ENCODE measurements at places on chromosomes 3 and 15.

GRCh38 chr15:50051811-50052419 lies 67.1 kb downstream of the ATP8B4 start:
- peak; percentile 94 for DNase-seq

GRCh38 chr3:49162751-49163419 lies 3.2 kb downstream of the CCDC71 start:
- no peak for DNase-seq

DNA sequence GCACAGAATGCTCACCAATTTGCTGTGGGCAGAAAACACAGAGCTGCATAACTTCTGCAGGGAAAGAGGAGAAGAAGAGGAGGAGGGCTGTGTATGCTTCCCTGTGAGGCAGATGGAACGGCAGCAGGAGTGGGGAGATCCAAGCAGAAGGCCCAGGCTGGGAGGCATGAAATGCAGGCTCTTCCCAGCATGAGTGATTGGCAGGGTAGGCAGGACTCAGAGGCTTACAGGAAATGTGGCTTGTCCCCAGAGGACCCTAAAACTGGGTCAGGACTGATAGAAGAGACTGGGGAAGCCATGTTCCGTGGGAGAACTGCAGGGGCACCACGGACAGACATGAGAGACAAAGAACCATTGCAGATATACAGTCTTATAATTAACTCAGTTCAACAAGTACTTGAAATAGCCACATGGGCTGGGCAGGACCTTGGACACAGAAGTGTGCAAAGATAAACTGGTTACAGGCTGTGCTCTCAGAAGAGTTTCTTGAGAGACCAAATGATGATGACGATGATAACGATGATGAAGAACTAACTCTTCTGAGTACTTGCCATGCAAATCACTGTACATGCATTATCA lies 286.9 kb downstream of the EPHB1 start:
- DNase-seq = no peak

- peak; percentile 68 for DNase-seq
These were observed 26.2 kb downstream of the POLR2M start for GRCh38 chr15:57732526-57733331.

DNA sequence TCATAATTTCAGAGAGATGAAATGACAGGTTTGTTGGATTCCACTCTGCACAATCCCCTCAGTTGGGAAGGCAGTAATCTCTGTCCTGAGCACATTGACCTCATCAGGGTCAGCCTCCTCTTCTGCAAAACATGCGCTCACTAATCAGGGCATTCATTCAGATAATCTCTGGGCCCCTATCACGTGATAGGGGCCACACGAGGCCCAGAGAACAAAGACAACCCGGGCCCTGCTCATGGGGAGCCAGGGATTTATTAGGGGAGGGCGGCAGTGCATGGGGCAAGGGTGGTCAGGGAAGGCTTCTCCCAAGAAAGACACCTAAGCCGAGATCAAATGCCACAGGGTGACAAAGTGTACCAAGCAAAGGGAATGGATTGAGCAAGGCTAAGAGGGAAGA lies 1.1 kb downstream of the TCTA start:
- no peak for DNase-seq

DNA sequence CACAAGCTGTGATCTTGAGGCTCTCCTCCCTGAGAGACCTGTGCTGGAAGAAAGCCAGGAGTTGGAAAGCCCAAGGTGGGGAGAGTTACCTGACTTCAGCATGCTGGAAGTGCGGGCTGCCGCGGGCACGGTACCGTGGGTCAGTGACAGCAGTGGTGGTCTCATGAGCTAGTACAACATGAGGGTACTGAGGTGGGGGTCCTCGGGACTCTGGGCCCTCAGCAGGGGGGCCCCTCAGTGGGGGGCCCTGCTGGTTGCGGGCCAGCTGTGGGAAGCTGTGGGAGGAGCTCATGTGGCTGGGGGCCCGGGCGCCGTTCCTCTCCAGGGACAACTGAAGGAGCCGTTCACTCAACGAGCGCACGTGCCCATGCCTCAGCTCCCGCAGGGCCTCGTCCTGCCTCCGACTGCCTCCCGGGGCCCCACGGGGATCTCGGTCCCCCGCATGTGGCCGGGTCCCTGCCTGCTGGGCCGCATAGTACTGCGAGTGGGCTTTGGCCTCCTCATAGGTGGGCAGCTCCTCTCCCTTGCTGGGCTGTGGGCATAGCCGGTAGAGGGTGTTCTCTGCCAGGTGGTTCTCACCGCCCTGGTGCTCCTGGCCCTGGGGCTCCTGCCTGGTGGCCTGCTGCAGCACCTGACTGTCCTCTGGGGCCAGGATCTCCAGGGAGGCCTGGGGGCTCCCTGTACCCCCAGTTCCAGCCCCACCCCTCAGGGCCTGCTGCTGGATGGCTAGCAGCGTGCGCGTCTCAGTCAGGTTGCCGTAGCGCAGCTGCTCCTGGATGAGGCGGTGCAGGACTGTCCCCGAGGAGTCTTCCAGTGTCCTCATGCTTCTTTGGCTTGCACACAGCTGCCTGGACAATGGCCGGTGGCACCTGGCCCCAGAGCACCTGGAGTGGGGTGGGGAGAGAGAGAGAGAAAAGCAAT lies 3.4 kb downstream of the AMOTL2 start:
- DNase-seq = no peak

GRCh38 chr3:180679178-180680096 lies at the start of gene CCDC39:
CCDC39 (minus strand) TSS chr3:180679489; CDS start chr3:180679380, 109 bp downstream.
- DNase-seq = peak; percentile 54

GRCh38 chr3:155673421-155673820 lies 71.5 kb downstream of the PLCH1 start:
- DNase-seq = peak; percentile 25

DNA sequence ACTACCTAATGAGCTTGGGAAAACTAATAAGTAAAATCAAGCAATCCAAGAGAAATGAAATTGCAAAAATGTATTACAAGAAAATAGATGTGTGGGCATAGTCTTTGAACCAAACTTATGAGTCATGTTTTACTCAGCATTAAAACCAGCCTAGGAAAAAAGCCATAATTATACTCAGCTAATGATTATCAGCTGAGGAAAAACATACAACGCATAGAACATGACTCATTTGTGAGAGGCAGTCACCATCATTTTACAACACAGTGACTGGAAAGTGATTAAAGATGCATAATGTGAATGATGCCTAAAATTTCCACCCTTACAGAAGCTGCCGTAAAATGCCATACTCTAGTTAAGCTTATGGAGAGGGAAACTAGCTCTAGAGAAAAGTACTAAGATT lies 238.0 kb upstream of the EOMES start:
- DNase-seq = peak; percentile 88

GRCh38 chr3:197501496-197501878 lies 54.3 kb downstream of the BDH1 start:
- peak; percentile 36 for DNase-seq

GRCh38 chr15:94186770-94187331 lies 44.5 kb upstream of the MCTP2 start:
- DNase-seq = no peak

- no peak for DNase-seq
These were observed 21.8 kb upstream of the SLC41A3 start for GRCh38 chr3:126105691-126106187.

DNA sequence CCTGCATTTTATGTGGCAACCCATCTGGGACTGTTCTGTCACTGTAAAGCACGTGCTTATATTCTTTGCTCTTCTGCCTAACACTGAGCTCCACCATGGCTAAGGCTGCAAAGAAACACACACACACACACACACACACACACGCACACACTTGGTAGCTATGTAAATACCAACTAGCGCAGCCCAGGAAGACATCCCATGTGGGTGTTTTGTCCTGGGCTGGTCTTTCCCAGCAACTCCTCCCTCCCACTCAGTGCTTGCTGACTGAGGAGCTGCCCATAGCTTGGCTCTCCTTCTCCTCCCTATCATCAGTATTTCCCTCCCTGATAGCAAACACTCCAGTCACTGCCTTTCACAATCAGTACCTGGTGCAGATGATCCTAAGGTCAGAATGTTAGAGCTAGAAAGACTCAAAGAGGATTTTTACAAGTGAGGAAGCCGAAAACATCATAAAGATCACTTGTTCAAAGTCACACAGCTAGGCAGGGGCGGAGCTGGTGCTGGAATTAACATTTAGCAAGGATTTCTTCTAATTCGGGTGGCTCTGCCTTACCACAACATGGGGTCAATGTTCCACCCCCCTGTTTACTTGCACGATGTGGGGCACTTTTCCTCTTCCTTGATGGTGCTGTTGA lies 377.1 kb upstream of the TBL1XR1 start:
- DNase-seq = peak; percentile 86

DNA sequence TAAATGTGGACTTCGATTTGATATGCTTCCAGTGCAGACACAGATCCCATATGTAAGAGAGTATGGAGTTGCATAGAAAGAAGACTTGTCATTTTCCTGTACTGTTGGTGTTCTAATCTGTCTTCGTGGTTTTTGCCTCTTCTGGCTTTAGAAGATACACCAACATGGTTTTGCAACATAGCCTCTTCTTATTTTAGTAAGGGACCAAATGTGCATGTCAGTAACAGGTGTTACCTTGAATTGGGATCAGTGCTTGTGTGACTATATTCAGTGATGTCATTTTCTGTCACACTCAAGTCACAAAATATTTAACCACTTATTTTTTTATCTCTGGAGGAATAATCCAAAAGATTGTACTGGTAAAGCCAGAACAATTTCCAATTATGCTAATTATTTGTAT lies 140.4 kb downstream of the SNRPN start:
- DNase-seq = no peak

GRCh38 chr15:79088426-79089205 lies 2.0 kb downstream of the RASGRF1 start:
- DNase-seq = no peak

GRCh38 chr3:172138792-172139507 lies 99.6 kb downstream of the FNDC3B start:
- DNase-seq = peak; percentile 61

DNA sequence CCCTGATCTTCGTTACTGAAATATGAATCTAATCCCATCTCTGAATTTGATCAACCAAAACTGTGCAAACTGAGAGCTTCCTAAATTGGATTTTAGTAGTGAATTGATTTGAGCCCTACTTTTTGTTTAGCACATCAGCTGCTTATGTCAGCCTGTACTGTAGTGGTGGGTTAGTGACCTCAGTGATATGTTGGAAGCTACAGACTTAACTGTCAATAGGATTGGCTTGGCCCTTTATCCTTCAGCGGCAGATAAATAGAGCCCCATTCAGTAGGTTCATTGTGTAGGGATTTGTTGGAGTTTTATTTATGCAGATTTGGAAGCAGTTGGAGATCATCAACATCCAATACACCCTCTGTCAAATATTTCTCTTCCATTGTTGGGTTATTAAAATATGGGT lies 409.7 kb downstream of the SOX2 start:
- no peak for DNase-seq

DNA sequence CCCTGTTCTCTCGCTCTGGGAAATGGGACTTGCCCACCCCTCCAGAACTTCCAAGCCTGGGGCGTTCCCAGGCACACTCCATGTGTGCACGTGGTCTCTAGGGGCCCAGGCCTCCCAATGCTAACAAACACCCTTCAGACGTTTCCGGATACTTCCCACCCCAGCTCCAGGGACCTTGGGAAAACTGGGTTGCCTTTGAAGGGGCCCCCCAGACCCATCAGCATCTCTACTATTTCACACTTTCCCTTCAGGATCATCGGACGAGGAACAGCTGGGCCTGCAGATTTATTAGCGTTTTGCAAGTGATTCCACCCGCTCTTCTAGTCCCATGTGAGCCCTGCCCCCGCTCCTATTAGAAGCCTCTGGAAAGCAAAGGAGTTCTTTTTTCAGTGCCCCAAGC lies 63.2 kb downstream of the MAGEF1 start:
- no peak for DNase-seq

GRCh38 chr3:16849229-16849628 lies 35.5 kb upstream of the PLCL2 start:
- DNase-seq = peak; percentile 52

GRCh38 chr3:169822091-169822490 lies 9.4 kb upstream of the LRRC34 start:
- DNase-seq = no peak

DNA sequence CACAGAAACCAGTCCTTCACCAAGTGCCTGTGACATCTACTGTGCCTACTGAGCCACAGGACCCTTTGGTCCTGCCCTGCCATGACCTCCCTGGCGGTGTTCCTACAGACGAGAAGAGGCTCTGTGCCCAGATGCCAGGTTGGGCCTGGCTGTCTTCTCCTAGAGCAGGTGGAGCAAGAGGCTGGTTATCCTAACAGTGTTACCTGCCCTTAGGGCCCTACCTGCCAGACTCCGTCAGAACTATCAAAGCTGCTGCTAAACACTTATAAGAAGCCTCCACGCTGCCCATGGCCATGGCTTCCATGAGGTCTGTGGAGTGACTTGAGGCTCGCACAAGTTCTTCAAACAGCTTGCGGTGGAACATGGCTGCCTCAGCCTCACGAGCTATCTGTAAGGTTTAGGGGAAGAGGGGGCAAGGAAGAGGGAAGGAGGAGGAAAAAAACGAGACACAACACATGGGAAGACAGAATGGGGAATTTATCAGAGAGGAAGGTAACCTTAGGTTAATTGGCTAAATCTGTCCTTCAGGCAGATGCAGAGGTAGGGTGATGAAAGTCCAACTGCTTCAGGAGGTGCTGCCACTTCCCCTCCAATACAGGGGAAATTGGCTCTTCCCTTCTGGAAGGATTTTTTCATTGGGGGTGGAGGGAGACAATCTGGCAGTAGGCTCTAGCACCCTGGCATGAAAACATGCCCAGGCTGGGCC lies 5.4 kb upstream of the GRAMD2A start:
- no peak for DNase-seq

DNA sequence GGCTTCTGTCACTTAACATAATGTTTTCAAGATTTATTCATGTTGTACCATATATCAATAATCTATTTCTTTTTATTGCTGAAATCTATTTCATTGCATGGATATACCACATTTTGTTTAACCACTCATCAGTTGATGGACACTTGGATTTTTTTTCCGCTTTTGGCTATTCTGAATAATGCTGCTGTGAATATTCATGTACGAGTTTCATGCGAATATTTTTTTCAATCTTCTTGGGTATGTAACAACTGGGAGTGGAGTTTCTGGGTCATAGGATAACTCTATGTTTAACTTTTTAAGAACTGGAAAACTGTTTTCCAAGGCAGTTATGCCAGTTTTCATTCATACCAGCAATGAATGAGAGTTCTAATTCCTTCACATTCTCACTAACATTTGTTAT lies 21.7 kb upstream of the GPR160 start:
- DNase-seq = no peak

DNA sequence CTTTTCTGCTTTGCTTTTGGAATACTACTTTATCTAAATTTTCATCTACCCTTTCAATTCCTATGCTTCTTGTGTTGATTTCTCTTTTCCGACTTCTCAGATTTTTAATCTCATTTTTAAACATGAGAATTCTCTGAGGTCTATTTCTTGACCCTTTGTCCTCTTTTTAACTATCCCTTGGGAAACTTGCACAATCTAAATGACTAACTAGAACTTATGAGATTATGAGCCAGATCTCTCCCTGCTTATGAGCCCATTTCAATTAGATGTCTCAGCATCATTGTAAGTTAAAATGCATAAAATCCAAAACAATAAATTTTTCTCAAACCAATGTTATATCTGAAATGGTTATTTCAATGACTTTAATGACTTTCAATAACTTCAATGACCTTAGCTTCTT lies 296.9 kb upstream of the AGTR1 start:
- DNase-seq = peak; percentile 82

Measured in fibroblast of mammary gland (primary cell).